ENCODE measurements at places on chromosomes 13 and 19.

- peak; percentile 85 for DNase-seq
- H3K36me3 ChIP-seq, result no peaks in the 10 kb centered on the region
- no peaks in the 10 kb centered on the region for H3K27me3 ChIP-seq
- no peak overlapping the region for H3K4me3 ChIP-seq
- H3K27ac ChIP-seq, result no peak overlapping the region
- H3K4me1 ChIP-seq, result no peaks in the 10 kb centered on the region
Measured at GRCh38 chr19:40623403-40624251, 22.5 kb downstream of the LTBP4 start.

GRCh38 chr19:19594381-19594780, 24.1 kb downstream of the PBX4 start:
- H3K27ac ChIP-seq, result no peak overlapping the region
- H3K4me3 ChIP-seq, result no peak overlapping the region
- no peaks in the 10 kb centered on the region for H3K27me3 ChIP-seq

DNA sequence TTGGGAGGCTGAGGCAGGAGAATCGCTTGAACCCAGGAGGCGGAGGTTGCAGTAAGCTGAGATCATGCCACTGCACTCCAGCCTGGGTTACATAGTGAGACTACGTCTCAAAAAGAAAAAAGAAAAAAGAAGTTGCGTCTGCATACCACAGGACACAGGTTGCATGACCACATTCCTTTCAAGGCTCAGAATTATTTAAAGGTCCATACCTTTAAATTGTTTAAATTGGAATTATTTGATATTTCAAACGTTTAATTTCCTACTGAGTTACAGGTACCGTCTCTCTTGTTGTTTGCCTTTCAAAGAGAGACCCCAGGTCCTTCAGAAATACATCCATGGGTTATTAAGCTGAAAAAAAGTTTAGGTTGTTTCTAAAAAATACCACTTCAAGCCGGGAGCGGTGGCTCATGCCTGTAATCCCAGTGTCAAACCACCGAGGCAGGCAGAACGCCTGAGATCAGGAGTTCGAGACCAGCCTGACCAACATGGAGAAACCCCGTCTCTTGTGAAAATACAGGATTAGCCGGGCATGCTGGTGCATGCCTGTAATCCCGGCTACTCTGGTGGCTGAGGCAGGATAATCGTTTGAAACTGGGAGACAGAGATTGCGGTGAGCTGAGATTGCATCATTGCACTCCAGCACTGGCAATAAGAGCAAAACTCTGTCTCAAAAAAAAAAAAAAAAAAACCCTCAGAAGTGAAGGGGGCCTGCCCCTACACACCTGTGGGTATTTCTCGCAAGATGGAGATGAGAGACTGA, 18.6 kb downstream of the ZNF816 start:
- no peak for DNase-seq
- H3K27me3 ChIP-seq, result no peaks in the 10 kb centered on the region
- H3K27ac ChIP-seq, result peak overlapping the region; percentile 66
- no peak overlapping the region for H3K4me3 ChIP-seq
- H3K36me3 ChIP-seq, result no peaks in the 10 kb centered on the region

DNA sequence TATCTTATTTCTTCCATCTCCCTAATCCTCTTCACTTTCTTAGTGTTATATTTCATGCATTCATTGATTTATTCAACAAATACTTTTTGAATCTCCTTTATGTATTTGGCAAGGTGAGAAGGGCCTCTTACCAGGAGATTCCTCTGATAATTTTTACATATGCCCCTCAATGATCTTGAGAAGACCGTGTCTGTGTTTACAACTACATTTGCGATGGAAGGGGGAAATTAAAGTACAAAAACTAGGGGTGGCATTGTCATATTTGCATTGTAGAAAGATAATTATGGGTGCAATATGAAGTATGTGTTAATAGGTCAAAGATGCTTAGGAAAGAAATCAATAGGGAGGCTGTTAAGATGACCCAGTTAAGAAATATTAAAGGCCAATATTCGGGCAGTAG, 1108.4 kb upstream of the MIR17HG start:
- H3K36me3 ChIP-seq, result no peaks in the 10 kb centered on the region
- H3K4me3 ChIP-seq, result no peak overlapping the region
- H3K27me3 ChIP-seq, result no peaks in the 10 kb centered on the region
- DNase-seq, result no peak
- no peaks in the 10 kb centered on the region for H3K4me1 ChIP-seq
- H3K27ac ChIP-seq, result no peak overlapping the region

DNA sequence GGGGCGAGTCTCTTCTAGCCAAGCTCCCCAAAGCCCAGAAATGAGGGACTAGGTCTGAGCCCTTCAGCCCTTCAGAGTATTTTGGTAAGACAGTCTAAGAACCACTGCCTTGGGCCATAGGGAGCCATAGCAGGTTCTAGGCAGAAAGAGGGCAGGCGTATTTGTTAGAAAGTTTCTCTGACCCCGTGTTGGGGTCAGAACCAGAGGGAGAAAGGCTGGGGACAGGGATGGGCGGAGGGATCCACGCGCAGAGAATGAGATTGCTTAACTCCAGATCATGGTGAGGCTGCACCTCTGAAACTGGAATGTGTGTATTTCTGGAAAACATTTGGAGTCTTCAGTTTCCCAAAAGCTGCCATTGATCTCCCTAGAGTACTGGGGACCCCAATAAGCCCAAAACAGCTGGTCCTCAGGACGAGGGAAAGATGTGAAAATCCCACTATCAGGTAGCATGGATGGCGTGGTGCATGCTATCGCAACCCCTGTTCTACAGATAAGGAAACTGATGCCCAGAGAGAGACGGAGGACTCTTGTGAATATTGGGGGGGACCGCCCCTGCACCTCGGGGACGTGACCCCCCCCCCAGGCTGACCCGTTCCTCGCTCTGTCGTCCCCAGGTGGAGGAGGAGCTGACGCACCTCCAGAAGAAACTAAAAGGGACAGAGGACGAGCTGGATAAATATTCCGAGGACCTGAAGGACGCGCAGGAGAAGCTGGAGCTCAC, 703 bp upstream of the TPM4 start:
- peaks cover 25% of the 10 kb centered on the region for H3K4me1 ChIP-seq
- H3K4me3 ChIP-seq, result peak overlapping the region; percentile 37
- peak; percentile 33 for DNase-seq
- H3K36me3 ChIP-seq, result no peaks in the 10 kb centered on the region
- H3K27me3 ChIP-seq, result no peaks in the 10 kb centered on the region
- peak overlapping the region; percentile 100 for H3K27ac ChIP-seq

DNA sequence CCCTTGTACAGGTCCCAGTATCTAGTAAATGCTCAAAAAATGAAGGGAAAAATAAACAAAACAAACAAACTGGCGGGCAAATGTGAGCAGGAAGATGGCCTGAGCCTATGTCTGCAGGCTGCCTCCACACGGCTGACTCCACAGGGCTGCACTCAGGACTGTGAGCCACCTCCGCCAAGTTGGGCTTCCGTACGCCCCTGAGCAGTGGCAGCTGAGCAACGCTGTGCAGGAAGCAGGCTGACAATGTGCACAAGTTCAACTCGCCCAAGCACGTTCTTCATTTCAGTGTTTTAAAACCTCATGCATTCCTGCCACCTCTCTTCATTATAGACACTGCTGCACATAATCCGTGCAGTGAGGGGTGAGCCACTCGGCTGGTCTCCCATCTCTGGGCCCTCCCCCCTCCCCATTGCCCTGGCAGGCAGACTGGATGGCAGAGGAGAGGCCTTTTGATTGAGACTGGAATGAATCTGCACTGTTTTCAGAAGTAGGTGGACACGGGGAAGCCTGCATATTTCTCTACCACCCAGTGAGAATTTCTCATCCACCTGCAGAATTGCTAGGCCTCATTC, 915.3 kb downstream of the UQCRFS1 start:
- no peak overlapping the region for H3K4me3 ChIP-seq
- peaks cover 6% of the 10 kb centered on the region for H3K4me1 ChIP-seq
- no peak overlapping the region for H3K27ac ChIP-seq
- no peak for DNase-seq

GRCh38 chr19:6906559-6907060, 19.2 kb downstream of the ADGRE1 start:
- DNase-seq, result no peak
- no peak overlapping the region for H3K4me3 ChIP-seq
- no peaks in the 10 kb centered on the region for H3K4me1 ChIP-seq
- no peak overlapping the region for H3K27ac ChIP-seq
- H3K36me3 ChIP-seq, result no peaks in the 10 kb centered on the region

GRCh38 chr13:39450176-39450575, 152.8 kb downstream of the LHFPL6 start:
- H3K27me3 ChIP-seq, result no peaks in the 10 kb centered on the region
- no peak overlapping the region for H3K27ac ChIP-seq
- H3K36me3 ChIP-seq, result no peaks in the 10 kb centered on the region
- peaks cover 6% of the 10 kb centered on the region for H3K4me1 ChIP-seq

DNA sequence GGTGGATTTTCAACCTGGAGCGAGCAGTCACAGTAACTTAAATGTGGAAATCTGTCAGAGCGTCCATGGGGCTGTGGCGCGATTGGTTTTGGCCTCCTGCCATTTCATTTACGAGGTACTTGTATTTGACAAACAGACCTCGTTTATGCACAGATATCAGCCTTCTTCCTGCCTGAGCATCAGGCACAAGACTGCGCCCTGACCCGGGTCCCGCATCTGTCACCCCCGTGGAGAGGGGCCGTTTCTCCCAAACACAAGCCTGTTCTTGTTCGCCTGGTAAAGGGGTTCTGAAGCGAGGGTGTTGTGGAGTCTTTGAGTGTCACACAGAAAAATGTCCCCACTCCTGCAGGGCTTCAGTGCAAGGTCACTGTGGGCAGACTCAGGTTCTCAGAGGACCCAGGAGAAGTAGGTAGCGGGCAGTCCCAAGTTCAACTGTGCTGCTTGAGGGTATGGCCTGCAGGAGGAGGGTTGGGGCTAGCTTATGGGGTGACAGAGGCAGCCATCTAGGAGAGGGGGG, 202.3 kb downstream of the URI1 start:
- no peaks in the 10 kb centered on the region for H3K4me1 ChIP-seq
- peaks cover 16% of the 10 kb centered on the region for H3K27me3 ChIP-seq
- H3K4me3 ChIP-seq, result no peak overlapping the region
- no peaks in the 10 kb centered on the region for H3K36me3 ChIP-seq
- no peak overlapping the region for H3K27ac ChIP-seq

GRCh38 chr19:8832132-8833021, at the start of the genes MBD3L1 and ZNF558:
MBD3L1 (plus strand) TSS chr19:8832377; CDS start chr19:8842679, 10,302 bp downstream.
ZNF558 (minus strand) TSS chr19:8832304; CDS start chr19:8822659, 9,645 bp downstream.
- peak within 1 kb of the TSS; percentile 92 for H3K27ac ChIP-seq
- H3K36me3 ChIP-seq, result no peaks in the 10 kb centered on the region
- H3K4me3 ChIP-seq, result peak within 1 kb of the TSS; percentile 82
- H3K27me3 ChIP-seq, result no peaks in the 10 kb centered on the region

GRCh38 chr19:29216021-29216420, 3.1 kb upstream of the UQCRFS1 start:
- H3K27me3 ChIP-seq, result peaks cover 8% of the 10 kb centered on the region
- no peaks in the 10 kb centered on the region for H3K36me3 ChIP-seq
- no peak overlapping the region for H3K27ac ChIP-seq
- H3K4me1 ChIP-seq, result peaks cover 9% of the 10 kb centered on the region

DNA sequence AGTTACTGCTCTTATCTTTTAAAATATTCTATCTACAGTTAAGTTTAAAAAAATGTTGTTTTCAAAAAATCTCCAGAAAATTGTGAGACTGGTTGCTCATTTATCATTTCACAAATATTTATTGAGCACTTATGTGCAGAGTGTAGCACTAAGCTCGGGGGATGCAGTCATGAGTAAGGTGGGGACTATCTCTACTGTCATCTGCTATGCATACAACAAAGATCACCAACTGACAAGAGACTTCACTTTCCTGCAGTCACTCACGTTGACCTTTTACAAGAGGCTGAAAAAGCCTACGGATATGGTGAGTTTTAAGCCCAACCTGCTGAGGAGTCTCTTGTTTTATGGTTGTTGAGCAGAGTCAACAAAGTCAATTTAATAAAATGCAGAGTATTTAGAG, 392.5 kb downstream of the KLF12 start:
- H3K4me1 ChIP-seq, result no peaks in the 10 kb centered on the region
- H3K27ac ChIP-seq, result no peak overlapping the region
- no peak for DNase-seq
- no peak overlapping the region for H3K4me3 ChIP-seq
- no peaks in the 10 kb centered on the region for H3K27me3 ChIP-seq
- no peaks in the 10 kb centered on the region for H3K36me3 ChIP-seq

DNA sequence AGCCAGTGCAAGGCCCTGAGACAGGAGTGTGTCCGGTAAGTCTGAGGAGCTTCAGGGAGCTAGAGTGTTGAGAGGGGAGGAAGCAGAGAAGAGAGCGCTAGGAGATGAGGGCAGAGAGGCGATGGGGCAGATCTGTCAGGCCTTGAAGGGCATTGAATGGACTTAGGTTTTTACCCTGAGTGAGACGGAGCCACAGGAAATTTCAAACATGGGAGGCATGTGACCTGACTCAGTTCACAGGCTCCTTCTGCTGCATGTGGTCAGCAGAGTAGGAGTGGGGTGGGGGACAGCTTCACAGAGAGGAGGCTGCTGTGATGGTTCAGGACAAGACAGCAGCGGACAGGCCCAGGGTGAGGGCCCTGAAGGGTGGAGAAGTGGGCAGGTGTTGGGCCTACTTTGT, 2.5 kb upstream of the FAM98C start:
- no peaks in the 10 kb centered on the region for H3K36me3 ChIP-seq
- H3K4me1 ChIP-seq, result peaks cover 7% of the 10 kb centered on the region
- no peak overlapping the region for H3K4me3 ChIP-seq
- no peak for DNase-seq
- no peak overlapping the region for H3K27ac ChIP-seq

DNA sequence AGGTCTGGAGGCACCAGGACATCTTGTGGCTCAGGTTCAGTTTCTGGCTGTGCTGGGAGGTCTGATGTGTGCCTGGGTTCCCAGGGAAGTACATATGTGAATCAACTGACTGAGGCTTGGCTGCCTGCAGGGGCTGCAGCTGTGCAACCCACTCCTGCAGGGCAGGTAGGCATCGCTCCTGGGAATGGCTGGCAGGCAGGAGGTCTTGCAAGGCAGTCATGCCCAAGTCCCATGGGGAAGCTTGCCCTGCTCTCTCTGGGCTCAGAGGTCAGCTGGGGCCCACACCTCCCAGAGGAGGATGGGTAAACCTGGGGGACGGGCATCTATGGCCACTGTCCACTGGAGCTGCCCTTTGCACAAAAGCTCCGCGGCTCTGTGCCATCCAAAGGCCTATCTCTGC, 1141.8 kb downstream of the SLITRK1 start:
- no peak overlapping the region for H3K4me3 ChIP-seq
- H3K27ac ChIP-seq, result no peak overlapping the region
- H3K4me1 ChIP-seq, result no peaks in the 10 kb centered on the region
- H3K36me3 ChIP-seq, result no peaks in the 10 kb centered on the region
- no peaks in the 10 kb centered on the region for H3K27me3 ChIP-seq

- H3K36me3 ChIP-seq, result no peaks in the 10 kb centered on the region
- H3K4me1 ChIP-seq, result no peaks in the 10 kb centered on the region
- peak overlapping the region; percentile 49 for H3K27ac ChIP-seq
Measured at GRCh38 chr13:35978607-35979316, 152.4 kb downstream of the DCLK1 start.

GRCh38 chr19:16585808-16586476, 13.7 kb upstream of the SLC35E1 start:
- H3K36me3 ChIP-seq, result no peaks in the 10 kb centered on the region
- H3K27me3 ChIP-seq, result no peaks in the 10 kb centered on the region
- peak overlapping the region; percentile 78 for H3K27ac ChIP-seq
- peaks cover 85% of the 10 kb centered on the region for H3K4me1 ChIP-seq
